ENCODE measurements at places on chromosomes 6 and 20.

DNA sequence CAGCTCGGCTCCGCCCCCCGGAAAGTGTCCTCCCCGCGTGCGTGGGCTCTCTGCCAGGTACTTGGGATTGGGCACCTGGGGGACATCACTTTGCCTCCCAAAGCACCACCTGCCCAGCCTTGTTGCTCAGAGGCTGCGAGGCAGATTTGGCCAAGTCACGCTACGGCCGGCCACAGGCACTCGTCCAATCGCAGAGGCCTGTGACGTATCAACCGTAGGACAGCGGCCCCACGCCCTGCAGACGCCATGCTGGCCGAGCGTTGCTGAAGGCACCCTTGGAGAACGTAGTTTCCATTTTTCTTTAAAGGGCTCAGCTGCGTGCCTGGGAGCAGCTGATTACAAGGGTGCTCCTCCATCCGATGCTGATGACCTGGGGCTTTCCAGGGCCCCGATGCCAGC is 3.1 kb downstream of the NTSR1 start:
- DNase-seq = no peak

DNA sequence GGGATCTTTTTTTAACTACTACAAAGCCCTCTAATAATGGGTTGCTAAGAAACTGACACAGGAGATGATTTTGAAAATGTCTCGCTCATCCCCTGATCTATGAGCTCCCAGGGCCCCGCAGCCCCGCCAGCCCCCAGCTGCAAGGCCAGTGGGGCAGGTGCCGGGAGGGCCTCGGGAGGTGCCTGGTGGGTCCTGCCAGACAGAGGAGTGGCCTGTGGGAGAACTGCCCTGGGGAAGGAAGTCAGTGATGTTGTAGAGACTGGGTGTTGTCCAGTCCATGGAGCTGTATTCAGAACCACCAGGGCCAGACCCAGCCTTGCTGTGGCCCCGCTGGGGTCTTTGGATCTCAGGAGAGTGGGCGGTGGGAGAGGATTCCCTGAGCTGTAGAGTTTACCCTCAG is 258.7 kb downstream of the TAF4 start:
- DNase-seq = no peak

GRCh38 chr20:19968466-19969073 is 48.6 kb upstream of the NAA20 start:
- DNase-seq = no peak

- no peak for DNase-seq
Measured at GRCh38 chr6:42805297-42805861, 23.5 kb downstream of the BICRAL start.

DNA sequence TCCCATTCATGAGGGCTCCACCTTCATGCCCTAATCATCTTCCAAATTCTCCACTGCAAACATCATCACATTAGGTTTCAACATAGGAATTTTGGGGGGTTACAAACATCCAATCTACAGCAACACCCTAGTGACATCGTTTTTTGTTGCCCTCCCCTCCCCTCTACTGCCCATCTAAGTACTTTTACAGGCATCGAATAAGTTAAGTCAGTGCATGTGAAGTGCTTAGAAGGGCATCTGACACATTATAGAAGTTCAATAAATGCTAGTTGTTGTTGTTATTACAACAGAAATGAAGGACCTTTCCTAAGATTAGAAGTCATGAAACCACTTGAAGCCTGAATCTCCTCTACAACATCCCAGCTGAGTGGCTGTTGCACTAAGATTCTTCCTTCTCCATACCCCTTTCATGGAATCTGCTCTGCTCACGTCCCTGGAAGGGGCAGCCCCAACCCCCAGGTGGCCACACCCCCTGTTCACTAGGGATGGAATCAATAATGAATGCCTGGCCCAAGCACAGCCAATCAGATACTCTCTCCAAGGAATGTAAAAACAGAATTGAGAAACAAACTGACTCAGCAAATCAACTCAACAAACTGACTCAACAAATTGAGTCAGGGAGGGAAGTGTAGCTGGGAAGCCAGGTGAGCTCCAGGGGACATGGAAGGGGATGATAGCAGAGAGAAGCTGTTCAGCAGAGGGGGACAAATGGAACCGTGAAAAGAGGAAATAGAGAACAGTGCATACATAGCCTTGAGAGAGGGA is 3.9 kb upstream of the LRP11 start:
- peak; percentile 66 for DNase-seq

GRCh38 chr6:31784098-31784925 is 7.2 kb upstream of the VWA7 start:
- DNase-seq = no peak

GRCh38 chr20:45095805-45096238 is 5.1 kb downstream of the KCNS1 start:
- peak; percentile 59 for DNase-seq

- DNase-seq = no peak
Measured at GRCh38 chr6:33790910-33791309, 2.0 kb upstream of the LEMD2 start.

- DNase-seq = peak; percentile 44
Measured at GRCh38 chr20:25233016-25233772, 14.7 kb upstream of the PYGB start.

DNA sequence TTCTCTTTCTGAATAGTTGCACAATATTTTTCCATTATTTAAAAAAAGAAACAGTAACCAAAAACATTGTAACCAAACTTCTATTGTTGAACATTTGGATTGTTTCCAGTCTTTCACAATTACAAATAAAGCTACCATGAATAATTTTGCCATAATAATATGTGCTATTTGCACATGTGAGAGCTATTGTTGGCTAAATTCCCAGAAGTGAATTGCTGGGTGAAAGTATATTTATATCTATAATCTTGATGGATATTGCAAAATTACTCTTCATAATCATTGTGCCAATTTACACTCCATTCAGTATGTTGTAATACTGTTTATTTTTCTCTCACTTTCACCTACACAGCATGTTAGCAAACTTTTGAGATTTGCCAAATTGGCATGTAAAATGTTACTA is 36.6 kb upstream of the SLC22A16 start:
- peak; percentile 47 for DNase-seq

DNA sequence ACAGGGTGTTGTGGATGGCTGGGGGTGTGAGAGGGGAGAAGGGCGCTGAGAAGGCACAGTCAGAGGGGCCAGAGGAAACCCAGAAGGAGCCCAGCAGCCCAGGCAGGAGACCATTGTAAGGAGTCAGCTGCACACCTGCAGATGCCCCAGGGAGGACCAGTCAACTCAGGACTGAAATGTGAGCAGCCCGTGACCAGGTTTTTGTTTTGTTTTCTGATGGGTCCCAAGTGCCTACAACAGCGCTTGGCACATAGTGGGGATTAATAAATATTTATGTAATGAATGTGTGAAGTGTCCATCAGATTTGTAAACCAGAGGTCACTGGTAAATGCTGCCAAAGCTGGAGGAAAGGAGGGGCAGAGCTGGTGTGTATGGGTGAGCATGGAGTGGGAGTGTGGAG is 30.2 kb downstream of the TRAM2 start:
- no peak for DNase-seq

DNA sequence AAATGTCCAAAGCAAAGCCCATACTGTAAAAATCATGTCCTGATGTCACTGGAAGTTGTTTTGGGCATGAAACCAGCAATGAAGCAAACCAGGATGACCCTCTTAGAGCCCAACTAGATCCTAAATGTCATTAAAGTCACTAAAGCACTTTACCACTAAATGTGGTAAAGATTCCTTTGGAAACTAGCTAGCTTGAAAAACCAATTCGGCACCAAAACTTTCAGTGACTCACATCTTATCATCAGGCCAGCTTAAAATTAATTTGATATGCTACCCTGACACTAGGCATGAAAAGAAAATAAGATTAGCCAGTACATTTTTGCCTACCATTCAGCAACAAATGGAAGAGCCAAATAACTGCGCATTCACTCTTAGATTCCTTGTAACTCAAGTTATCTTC is 145.8 kb downstream of the PACRG start:
- peak; percentile 12 for DNase-seq

GRCh38 chr6:13098793-13099570 is 229.4 kb downstream of the TBC1D7 start:
- DNase-seq = no peak

DNA sequence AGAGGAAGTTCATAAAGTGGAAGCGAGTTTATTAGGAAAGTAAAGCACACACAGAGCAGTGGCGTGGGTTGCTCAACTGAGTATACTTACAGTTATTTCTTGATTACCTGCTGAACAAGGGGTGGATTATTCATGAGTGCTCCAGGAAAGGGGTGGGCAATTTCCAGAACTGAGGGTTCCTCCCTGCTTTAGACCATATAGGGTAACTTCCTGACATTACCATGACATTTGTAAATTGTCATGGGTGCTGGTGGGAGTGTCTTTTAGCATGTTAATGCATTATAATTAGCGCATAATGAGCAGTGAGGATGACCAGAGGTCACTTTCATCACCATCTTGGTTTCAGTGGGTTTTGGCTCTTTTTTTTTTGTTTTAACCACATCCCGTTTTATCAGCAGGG is 29.8 kb downstream of the PDYN start:
- no peak for DNase-seq

- no peak for DNase-seq
Measured at GRCh38 chr6:30547454-30547853, 8.8 kb downstream of the GNL1 start.

- no peak for DNase-seq
Measured at GRCh38 chr6:134535831-134536230, 217.9 kb upstream of the SGK1 start.

DNA sequence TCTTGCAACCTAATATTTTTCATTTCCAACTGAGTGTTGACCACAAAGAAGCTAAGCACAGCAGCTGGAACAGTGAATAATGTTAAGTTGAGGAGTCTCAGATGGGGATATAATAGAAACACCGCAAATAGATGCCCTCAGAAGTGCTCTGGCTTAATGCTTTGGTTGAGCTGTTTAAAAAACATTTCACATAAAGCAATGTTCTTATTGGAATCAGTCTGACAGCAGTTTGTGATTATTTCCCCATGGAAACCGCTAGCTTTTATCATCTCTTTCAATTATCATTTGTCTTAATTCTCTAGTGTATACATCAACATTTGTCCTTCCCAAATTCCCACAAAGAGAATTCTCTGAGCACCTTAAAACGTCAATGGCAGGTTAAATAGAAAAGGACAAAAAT is 30.8 kb downstream of the METTL24 start:
- no peak for DNase-seq

DNA sequence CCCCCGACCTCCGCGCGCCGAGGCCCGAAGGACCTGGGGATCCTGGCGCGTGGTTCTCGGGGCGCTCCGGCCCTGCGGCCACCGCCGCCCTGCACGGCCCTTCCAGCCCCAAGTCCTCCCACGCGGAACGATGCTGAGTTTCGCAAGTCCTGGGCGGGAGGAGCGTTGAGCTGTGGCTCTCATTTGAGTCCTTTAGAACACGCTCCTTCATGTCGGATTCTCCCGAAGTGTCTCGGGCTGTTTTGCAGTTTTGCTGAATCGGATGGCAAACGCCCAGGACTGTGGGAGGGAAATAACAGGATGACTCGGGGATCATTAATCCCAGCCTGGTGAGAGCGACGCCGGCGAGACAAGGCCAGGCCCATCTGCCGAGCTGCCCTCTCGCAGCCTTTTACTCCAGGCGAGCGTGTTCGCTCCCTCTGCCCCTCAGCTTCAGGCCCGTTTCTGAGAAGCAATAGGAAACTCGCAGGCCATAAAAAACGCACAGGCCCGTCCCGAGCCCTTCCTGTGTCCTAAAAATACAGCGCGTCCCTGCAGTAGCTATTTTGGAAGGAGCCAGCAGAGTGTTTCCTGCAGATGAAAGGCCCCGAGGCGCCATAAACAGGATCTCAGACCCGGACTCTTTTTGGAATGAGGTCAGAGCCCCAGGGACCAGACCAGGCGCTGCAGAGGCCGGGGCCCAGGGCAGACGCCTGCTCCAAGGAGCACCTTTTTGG is 153.5 kb downstream of the DLL1 start:
- DNase-seq = no peak

- DNase-seq = peak; percentile 64
Measured at GRCh38 chr6:26536571-26537159, 1.5 kb upstream of the HMGN4 start.

- peak; percentile 81 for DNase-seq
Measured at GRCh38 chr20:47558295-47559066, 56.8 kb downstream of the NCOA3 start.

- DNase-seq = peak; percentile 26
Measured at GRCh38 chr6:99467509-99468106, 42.5 kb upstream of the PNISR start.

- DNase-seq = no peak
Measured at GRCh38 chr20:37123441-37123840, 27.6 kb upstream of the RBL1 start.

DNA sequence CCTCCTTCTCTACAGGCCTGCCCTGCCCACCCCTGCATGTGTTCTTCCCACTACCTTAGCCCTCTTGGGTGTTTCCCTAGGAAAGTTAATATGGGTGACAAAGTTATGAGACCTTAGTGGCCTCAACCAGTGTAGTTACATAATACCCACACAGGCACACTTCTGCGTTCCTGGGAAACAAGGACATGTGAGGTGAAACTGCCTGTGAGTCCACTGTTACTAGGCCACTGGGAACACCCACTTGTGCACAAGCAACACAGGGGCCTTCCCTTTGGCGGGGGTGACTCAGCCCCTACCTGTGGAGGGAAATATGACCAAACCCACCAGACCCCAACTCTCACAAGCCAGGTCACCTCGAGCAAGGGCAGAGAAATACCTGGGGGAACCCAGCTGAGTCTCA is 12.8 kb downstream of the PI16 start:
- DNase-seq = no peak
